ENCODE measurements at places on chromosomes 1 and 21.

DNA sequence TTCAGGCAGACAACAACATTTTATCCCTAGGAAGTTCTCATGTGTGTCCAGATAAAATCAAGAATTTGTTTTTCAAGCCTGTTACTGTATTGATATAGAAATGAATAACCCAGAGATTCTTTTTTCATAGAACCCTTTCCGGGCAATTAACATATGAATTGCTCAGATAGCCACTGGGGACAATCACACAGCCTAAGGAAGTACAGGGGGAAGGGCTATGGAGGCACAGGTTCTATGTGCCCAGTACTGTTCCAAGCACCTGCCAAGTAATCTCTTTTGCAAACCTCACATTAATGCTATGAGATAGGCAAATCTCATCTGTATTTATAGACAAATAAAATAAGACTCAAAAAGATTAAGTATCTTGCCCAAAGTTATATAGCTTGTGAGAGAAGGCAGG lies 84.9 kb downstream of the NTNG1 start:
- no peak for DNase-seq

DNA sequence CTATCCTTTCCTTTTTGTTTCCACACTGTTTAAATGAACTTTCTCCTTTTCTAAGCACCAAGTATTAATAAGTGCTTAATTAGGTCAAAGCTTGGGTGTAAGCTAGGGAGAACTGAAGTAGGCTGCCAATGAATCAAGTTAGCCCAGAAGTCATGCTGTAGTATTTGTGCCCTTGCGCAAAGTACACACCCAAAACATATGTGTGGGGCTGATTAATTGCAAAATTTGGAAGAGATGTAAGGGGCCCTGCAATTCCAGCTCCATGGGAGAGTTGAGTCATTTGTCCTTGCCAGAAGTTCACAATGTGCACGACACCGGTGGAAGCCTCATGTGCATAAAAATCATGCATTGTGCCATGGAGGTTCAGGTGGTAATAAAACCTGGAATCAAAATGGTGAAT lies 18.6 kb upstream of the NTNG1 start:
- no peak for DNase-seq

DNA sequence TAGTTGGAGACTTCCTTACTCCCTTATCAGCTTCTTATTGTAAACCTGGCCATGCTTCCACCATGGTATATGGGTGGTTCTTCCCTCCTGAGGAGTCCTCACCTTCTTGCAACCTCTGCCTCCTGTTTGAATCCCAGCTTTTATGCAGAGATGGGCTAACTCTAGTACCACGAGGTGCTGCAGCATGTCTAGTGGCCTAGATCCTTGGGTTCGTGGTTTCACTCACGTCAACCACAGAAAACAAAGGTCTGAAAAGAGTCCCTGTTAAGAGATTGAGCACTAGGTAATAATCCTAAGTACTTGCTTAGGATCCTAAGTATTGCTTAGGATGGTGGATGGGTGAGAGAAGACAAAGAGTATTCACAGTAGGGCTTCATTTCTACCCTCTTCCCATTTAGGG lies 133.7 kb downstream of the FCRL5 start:
- no peak for DNase-seq

- no peak for DNase-seq
Measured at GRCh38 chr1:38173848-38174247, 127.3 kb upstream of the POU3F1 start.

DNA sequence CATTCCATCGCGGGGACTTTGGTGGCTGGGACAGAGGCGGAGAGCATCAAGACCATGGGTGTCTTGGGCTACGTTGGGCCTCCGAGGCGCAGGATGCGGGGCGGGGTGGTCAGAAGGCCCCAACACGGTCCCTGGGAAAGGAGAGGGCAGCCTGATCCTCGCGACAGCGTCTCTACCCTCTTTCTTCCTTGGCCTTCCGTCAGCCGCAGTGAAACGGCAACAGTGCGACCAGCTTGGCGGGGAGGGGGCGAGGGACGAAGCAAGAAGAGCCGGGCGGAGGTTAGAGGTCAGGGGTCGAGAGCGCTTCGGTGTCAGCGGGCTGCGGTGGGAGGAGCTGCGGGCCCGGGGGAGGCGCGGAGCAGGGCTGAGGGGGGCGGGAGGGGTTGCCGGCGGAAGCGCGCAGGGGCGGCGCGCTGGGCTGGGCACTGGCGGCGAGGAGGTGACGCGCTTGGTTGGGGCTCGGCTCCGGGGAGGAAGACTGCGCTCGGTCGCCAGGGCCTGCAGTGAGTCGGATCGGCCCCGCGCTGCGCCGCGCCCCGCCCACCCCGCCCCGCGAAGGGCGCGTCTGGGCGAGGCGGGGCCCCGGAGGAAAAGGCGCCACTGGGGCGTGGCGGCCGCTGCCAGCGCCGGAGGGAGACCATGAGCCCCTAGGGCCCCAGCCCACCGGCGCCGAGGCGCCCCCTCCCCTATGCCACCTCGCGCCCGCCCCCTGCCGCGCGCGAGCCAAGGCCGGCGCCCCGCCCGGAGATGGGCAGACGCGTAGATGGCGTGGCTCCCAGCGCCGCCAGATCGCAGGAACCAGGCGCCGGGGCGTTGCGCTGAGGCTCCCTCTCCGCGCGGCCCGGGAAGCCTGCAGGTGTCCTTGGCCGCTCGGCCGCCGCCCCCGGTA lies at the start of gene KCNC4:
Gene KCNC4 (plus strand): TSS at position 600 of the 889 bp plus-strand sequence. CDS start 1,186 bp downstream, outside the sequence.
- DNase-seq, result peak; percentile 65

- no peak for DNase-seq
Measured at GRCh38 chr1:201531551-201532425, 7.1 kb upstream of the NAV1 start.

DNA sequence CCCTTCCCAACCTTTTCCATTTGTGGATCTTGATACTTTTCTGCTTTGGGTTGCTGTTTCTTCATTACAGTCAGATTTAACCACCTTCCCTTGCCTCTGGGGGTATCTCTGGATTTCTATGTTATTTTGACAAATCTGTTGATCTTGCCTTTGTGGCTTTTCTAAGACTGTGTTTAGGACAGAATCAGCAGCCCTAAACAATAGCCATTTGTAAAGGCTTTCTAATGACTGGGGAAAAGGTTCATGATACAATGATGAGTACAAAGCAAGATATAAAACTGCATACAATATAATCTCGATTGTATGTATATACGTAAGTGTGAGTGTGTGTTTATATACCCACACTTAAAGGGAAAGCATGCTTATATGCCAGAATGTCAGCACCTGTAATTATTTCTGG lies 27.8 kb downstream of the FAM20B start:
- DNase-seq, result no peak

GRCh38 chr1:187870552-187870951 lies 1041.8 kb downstream of the PLA2G4A start:
- no peak for DNase-seq

DNA sequence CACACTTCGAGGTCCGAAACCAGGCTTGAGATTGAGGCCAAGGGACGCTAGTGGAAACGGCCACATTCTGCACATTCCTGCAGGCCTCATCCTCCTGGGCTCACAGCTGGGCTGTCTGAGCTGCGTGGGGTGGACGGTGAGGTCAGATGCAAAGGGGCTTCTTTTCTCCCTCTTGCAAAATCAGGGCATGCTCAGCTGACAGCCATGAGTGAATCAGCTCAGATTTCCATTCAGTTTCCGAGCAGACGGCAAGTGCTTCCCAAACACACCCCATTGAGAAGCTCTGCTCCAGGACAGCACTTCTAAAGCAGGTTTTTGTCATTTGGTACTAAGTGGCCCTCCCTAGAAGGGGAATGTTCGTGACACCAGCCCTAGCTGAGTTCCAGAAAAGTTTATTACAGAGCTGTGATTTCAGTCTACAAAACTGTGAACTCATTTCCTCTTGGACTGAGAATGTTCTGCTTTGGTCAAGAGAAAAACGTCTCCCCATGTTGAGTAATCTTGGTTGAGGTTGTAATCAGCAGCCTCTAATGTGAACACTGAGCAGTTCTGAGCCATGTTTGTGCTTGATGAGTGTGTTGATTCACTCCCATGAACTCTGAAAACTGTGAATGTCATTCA lies 10.0 kb downstream of the PDPN start:
- DNase-seq, result peak; percentile 41

DNA sequence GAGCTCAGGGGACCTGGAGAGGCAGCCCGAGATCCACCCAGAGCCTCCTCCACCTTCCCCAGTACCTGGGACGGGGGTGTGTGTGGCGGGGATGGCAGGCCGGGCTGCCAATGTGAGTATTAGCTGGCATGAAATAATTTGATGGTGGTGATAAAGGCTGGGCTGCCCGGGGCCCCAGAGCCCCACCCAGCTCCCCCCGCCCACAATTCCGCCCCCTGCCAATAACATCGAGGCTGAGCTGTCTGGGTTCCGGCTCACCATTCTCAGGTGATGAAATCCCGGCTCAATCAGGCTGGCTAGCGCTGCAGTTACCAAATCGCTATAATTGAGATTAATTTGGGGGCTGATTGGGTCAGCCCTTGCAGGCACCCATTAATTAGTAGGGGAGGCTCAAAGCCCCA lies 103.8 kb upstream of the CASZ1 start:
- DNase-seq, result no peak

DNA sequence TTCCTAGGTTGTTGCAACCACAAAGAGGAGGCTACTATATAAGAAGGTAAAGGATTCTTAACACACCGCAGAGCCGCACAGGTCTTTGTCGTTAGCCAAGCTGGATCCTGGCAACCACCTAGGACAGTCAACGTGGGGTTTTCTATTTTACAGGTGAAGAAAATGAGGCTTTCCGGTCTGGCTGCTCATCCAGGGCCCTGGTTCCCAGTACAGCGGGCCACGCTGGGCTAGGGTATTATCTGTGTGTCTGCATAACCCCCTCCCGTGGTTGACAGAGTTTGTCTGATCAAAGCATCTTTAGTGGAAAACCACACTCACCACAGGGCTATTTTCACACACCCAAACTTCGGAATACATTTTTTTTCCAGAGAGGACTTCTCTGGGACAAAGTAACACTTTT lies 39.0 kb upstream of the PDE9A start:
- DNase-seq, result no peak

- DNase-seq, result no peak
Measured at GRCh38 chr1:62590255-62590969, 6.9 kb upstream of the ANGPTL3 start.

All from anterior cingulate cortex (tissue), 58 donors.